Vagina (tissue), 2 donors: ENCODE measurements at places on chromosomes 12 and 14.

DNA sequence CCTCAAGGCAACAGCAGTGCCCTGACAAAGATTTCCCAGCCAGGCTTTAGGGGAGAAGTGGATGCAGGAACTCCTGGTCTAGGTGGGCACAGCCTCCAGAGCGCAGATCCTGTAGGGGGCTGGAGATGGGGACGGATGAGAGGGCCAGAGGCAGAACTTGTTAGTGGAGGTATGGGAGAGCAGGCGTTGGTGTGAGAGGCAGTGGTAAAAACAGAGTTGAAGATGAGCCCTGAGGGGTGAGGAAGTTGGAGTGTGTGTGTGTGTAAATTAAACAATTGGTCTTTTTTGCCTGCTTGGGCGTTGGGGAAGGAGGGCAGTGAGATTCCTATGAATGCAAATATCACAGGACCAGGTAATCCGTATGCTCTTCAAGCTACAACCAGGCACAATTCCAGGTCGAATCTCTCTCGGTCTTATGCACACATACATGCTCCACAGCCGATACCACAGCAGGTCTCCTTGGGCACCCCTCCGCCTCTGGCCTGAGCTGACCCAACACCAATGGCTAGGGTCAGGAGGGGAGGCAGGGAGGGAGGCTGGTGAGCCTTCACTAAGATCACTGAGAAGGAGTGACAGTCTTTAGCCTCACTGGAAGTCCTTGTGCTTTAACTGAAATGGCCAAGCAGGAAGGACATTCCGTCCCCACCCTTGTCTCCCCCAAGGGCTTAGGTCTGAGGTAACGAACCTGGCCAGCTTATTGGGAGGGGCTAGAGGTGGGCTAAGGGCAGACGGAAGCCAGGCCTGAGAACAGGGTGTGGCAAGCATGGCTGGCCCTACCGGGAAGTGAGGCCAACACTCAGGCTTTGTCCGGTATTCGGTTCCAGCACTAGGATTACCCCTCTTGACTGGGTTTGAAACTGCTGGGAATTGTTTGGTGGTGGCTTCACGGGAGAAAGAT is 1.5 kb upstream of the KRT7 start:
- no peak for DNase-seq

GRCh38 chr14:67269298-67270060 is 28.2 kb downstream of the PALS1 start:
- DNase-seq = no peak

DNA sequence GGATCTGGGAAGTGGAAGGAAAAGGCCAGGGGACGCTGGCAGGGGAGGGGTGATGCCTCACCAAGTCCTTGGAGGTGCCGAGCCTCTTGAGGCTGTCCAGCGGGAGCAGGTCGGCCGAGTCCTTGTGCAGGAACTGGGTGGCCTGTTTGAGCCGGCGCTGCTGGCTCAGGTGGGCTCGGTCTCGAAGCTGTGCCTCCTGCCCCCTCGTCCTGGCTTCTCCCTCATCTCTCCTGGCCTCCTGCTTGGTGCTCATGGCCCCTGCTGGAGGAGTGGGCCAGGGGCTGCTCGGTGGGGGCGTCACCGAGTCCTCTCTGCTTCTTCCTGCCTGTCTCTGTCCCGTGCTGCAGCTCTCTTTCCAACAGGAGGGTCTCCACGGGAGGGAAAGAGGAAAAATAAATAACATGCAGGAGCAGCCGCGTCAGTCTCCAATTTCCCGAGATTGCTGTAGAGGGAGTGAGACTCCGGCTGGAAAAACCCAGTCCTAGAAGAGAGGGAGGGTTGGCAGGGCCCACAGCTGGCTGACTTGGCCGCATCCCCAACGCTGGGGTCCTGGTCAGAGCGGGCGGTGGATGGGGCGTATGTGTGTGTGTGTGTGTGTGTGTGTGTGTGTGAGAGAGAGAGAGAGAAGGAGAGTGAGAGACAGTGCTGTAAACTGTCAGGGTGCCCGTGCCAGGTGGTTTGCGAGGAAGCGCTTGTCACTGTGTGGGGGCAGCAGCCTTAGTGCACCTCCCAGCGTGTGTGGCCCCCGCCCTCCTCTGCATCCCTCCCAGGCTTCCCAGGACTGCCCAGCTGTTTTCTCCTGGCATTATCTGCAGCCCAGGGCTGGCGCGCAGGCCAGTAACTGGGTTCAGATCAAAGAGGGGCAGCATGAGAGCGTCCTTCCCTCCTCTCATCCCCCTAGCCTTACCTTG is at the start of gene NRIP2:
TSS of gene NRIP2 (minus strand) at position 455 of the 911 bp plus-strand sequence. CDS start at position 403, 52 bp downstream.
- DNase-seq = no peak

DNA sequence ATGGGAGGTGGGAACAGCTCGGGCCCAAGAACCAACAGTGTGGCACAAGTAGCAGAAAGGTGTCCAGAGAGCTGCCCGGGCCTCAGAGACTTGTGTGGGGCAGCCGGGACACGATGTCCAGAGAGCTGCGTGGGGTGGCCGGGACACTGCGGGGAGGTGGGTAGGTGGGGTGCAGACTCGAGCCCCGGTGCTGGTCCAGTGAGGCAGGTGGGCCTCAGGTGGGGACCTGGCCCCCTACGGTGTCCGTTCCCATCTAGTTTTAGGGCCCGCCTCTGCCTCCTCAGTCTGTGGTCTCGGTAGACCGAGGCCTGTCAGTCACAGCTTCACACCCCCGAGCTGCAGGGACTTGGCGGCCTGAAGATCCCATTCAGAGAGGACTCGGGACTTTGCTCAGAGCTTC is 6.3 kb upstream of the FBRSL1 start:
- DNase-seq = no peak

GRCh38 chr12:94980577-94980976 is 22.9 kb downstream of the NDUFA12 start:
- DNase-seq = no peak

GRCh38 chr12:99068993-99069747 is 424.1 kb downstream of the APAF1 start:
- no peak for DNase-seq

DNA sequence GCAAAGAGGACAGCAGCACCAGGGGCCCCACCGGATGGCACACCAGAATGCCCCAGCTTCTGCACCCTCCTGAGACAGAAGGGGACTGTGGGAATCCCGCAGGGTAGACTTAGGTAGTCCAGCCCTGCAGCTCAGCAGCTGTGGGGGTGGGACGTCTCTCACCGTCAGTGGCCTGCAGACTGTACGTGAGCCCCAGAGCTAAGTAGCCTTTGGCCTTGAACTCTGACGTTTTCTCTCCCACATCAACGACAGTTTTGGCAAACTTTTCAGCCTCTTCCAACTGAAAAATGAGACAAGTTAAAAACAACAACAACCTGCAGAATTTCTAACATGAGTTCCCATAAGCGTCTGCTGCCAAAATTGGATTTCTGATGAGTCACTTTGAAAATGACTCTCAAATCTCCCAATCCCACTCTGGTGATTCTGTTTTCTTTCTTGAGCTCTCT is 161.4 kb downstream of the TTC7B start:
- no peak for DNase-seq

GRCh38 chr14:73460691-73461127 is 2.4 kb upstream of the NUMB start:
- DNase-seq = no peak

GRCh38 chr12:104147346-104147745 is 9.3 kb upstream of the NFYB start:
- DNase-seq = no peak

DNA sequence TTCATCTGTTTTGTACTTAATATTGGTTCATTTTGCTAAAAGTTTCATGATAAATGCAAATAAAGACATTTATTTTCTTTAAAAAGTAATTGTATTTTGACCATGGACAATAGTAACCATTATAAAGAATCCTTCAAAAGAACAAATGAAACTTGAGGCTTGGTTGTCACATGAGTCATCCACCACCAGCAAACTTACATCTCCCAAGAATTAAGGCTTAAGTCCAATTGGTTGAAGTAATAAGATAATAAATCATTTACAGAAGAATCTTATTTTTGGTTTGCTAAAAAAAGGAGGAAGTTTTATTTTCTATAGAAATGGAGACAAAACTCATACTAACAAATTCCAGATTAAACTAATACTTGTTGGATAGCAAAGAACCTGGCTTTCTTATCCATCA is 84.8 kb upstream of the KITLG start:
- DNase-seq = no peak

DNA sequence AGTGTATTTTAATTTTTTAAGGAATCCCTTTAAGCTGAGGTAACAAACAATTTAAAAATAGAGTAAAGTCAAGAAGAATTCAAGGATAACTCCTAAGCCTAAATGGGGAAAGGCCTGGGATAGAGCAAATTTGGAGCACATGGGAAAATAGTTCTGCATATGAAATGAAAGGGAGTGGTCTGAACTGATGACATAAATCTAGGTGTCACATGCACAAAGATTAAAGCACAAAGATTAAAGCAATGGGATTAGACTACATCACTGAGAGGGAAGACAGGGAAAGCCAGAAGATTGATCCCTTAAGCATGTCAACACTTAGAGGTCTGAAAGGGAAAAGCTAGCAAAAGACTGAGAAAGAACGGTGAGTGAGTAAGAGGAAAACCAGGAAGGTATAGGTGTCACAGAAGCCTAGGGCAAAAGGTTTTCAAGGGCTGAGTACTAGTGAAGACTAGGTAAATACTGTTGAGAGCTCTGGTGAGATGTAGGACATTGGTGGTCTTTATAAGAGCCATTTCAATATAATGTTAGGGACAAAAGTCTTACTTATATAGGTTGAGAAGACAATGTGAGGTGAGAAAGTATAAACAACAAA is 59.6 kb downstream of the SEC23A start:
- DNase-seq = no peak

GRCh38 chr12:130606231-130606630 is 109.9 kb downstream of the RIMBP2 start:
- no peak for DNase-seq

DNA sequence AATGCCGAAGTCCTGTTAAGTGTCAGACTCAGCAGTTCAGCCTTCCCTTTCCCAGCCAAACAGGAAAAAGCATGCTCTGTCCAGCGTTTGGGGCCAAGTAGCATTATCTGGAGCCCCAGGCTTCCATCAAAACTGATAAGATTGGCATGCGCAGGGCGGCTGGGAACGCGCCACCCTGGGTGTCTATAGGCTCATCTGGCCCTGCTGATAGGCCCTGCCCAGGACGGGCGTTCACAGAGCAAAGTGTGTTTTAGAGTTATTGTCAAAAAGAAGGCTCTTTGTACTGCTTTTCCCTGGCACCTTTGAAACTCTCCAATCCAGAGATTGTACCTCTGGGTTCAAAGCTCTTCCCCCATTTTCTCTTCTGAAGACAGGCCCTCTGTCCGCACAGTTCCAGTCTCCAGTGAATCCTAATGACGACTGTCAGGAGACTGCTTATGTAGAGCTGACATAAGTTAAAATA is at the start of gene ART4:
TSS of gene ART4 (minus strand) at position 102 of the 463 bp plus-strand sequence. CDS start 413 bp downstream, outside the sequence.
- no peak for DNase-seq

DNA sequence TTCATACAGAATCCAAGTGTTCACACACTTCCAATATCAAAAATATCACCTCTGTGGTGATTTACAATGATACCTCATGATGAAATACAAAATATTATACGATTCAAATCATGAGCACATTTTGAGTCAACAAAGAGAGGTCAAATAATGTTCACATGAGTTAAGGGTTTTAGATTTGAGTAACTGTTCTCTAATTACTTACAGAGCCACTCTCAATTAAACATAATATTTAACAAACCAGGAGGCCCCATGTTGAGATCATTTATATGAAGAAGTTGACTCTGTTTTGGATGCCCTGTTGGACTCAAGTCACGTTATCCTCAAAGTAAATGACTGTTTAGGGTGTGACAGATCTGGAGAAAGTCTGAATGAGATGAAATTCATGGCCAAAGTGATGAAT is 53.5 kb downstream of the NUAK1 start:
- DNase-seq = no peak

GRCh38 chr12:56084958-56085543 is 5.1 kb downstream of the ERBB3 start:
- DNase-seq = no peak
